ENCODE measurements at places on chromosomes 3 and 15.

DNA sequence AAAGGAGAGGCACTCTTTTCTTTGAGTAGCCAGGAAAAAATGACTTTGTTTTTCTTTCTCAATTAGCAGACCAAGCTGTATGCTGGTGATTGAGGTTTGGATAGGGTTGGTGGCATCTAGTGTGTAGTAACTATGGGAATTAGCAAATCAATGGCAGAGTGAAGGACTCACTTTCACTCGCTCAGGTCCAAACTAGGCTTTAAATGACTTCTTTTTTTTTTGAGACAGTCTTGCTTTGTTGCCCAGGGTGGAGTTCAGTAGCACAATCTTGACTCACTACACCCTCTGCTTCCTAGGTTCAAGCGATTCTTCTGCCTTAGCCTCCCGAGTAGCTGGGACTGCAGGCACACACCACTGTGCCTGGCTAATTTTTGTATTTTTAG, 35.9 kb downstream of the PRKCI start:
- DNase-seq: no peak

DNA sequence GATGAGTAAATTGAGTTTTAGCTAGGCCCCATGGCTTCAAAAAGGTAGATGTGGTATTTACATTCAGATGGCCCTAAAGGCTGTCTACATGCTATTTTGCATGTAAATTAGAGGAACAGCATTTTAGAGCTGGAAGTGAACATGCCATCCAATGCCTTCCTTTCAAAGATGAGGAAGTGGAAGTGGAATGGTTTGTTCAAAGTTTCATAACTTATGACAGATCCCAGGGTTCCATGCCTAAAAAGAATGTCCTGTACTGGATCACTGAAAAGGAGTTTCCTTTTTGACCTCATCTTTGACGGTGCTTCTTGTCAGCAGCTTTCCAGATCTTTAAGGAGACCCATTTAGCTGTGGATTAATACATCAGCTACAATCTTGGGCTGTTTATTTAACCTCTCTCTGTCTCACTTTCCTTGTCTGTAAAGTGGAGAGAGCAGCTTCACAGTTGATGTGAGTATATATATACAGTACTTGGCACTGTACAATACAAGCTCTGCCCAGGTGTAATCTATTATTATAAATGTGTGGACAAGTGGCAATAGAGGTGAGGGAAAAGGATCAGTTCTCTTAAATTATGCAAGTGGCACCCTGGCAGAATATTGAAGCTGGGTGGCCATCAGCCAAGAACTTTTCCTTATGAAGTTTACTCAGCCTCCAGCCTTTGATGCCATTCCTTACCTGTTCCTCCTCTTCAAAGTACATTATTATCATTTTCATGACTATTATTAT, 68.7 kb upstream of the GOLGA8B start:
- DNase-seq: no peak

- DNase-seq: no peak
Measured at GRCh38 chr3:123713211-123713610, 128.4 kb upstream of the HACD2 start.

- DNase-seq: no peak
Measured at GRCh38 chr15:57582090-57582489, 9.6 kb upstream of the MYZAP start.

- peak; percentile 16 for DNase-seq
Measured at GRCh38 chr3:40187945-40188344, 121.6 kb upstream of the EIF1B start.

- no peak for DNase-seq
Measured at GRCh38 chr15:27249760-27250109, 278.8 kb downstream of the GABRG3 start.

- DNase-seq: no peak
Measured at GRCh38 chr3:117695321-117695720, 985.7 kb downstream of the TUSC7 start.

DNA sequence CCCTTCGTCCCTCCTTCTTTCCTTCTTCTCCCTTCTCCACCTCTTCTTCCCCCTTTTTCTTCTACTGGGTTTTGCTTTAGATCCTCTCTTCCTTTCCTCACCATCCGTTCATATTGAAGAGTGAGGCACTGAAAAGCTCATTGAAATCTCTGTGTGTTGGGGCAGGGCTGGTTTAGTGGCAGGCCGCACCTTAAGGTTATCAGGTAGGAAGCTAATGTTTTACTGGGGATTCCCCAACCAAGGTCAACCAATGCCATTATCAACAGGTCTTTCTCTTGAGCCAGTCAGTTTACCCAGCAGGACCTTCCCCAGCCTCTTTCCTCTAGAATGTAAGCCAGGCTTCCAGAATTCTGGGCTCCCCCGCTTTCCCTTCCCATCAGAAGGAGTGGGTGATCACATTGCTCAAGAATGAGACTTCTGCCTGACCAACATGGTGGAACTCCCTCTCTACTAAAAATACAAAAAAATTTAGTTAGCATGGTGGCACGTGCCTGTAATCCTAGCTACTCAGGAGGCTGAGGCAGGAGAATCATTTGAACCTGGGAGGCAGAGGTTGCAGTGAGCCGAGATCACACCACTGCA, 11.5 kb upstream of the VPS8 start:
- DNase-seq: no peak

GRCh38 chr3:53721187-53722119, 124.8 kb downstream of the CHDH start:
- DNase-seq: no peak

- no peak for DNase-seq
Measured at GRCh38 chr3:184639351-184639750, 72.5 kb downstream of the MAGEF1 start.

DNA sequence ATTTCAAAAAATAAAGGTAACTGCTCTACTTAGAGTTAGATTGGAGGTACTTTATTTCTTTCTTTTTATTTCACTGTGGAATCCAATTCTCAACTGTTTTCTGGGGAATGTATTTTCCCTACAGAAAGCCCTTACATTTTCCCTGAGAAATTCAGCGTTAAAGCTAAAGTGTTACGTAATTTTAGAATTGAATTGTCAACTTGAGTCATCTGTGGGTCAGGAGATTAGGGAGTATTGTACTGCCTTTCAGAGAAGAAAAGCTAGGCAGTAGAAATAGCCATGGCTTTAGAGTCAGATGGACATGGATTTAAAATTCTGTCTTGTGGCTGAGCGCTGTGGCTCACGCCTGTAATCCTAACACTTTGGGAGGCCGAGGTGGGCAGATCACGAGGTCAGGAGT, 728.6 kb downstream of the ROBO1 start:
- DNase-seq: no peak

DNA sequence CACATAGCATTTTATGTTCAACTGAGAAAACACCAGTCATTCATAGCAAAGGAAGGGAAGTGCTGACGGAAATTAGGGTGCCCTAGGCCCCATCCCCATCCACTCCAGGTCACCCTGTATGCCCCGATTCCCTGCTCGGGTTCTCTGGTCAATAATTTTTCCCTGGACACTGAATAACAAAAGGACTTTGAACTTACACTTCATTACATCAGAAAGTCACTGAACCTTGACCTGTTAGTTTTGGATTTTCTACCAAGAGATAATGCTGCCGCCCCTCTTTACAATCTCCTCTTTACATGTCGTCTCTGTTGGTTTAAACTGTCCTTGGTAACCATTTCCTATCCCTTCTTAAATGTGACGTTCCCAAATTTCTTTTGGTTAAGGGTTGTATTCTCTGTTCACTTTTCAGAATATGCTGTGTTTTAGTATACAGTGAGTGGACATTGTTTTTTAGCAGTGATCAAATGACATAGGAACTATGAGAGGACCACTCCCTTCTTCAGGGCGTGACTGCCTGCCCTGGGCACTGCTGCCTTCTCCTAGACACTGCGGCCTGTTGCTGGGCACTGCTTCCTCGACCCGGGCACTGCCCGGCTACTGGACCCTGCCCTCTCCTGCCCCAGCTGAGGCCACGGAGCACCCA, 13.6 kb upstream of the AHSG start:
- DNase-seq: no peak

DNA sequence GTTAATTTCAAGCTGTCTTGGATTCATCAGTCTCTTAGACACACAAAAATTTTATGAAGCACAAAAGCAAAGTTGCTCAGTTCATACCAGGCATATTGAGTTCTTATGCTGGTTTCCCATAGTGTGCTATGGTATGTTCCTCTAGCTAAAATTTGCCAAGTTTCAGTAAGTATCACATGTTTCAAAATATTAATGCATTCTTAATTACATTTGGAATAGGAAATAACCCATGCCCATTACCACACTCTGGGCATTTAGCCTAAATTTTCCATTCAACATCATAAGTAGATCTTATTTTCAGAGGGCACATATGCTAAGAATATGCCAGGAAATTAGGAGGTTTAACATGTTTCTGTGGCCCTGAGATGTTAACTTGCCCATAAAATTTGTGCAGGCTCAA, 289.9 kb downstream of the SHOX2 start:
- no peak for DNase-seq

- no peak for DNase-seq
Measured at GRCh38 chr3:139310474-139310933, 33.3 kb upstream of the MRPS22 start.

GRCh38 chr15:70147178-70147760, 49.6 kb upstream of the TLE3 start:
- DNase-seq: no peak

DNA sequence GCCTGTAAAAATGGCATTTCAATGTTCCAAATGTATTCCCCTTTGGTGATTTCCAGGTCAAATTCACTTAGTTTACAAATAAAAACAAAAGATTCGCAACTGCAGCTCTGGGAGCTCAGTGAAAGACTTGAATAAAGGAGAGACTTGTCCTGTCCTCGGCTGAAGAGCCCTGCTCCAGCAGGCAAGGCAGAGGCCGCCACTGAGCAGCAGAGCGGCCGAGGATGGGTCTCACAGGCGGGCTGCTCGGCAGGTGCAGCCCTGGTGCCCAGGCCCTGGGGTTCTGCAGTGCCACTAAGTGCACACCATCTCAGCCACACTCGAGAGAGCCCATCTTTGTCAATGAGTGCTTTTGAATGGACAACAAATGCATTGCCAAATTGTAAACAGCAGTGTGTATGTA, 856.2 kb downstream of the AGBL1 start:
- DNase-seq: no peak

DNA sequence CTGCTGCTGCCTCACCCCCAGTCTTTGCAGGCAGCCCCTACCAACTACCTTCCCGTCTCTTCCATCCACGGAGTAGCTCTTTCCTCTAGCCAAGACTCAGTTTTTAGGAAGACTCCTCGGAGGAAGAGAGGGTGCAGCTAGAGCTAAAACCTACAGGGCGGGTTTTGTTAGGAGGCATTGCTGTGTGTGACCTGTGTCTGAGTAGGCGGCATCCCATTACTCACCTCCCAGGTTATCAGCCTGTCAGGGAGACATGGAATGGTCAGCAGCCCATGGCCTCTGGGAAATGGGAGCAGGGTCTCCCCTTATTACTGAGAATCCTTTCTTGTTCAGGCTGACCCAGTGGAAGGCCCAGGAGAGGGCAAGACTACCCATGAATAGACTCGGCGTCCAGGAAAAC, 43.8 kb upstream of the FGD5 start:
- no peak for DNase-seq

- DNase-seq: no peak
Measured at GRCh38 chr3:71725271-71725991, at the start of gene EIF4E3. TSS of gene EIF4E3 (minus strand) at chr3:71725402. CDS start at chr3:71725367, 35 bp downstream.

GRCh38 chr3:154642145-154642544, 212.2 kb upstream of the GPR149 start:
- no peak for DNase-seq

- DNase-seq: no peak
Measured at GRCh38 chr3:72830452-72831223, 17.6 kb downstream of the SHQ1 start.

DNA sequence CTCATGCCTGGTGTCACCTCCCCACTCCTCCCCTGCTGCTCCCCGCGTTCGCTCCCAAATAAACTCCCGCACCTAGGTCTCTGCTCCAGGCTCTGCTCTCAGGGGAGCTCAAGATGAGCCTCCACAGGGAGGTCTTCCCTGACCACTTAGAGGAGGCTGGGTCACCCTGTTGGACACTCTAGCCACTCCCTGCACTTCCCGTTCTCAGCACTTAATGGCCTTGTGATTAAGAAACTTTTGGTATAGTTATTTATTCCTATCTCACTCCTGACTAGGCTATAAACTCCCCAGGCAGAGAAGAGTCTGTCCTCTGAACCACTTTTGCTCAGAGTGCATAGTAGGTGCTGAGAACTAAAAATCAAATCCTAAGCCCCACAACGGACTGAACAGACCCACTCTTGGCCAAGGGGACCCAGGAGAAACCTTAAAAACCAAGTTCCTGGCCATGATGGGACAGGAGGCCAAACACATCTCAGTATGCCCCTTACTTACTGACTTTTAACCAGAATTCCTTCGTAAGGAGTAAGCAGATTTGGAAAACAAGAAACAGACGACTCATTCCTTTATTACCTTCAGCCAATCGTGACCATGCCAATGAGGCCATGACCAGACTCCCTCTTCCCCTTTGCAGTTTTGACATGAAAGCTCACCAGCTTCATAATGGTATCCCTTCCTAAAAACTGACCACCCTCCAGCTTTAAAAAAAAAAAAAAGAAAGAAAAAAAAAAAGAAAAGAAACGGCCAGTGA, 69.0 kb upstream of the HRH1 start:
- no peak for DNase-seq

DNA sequence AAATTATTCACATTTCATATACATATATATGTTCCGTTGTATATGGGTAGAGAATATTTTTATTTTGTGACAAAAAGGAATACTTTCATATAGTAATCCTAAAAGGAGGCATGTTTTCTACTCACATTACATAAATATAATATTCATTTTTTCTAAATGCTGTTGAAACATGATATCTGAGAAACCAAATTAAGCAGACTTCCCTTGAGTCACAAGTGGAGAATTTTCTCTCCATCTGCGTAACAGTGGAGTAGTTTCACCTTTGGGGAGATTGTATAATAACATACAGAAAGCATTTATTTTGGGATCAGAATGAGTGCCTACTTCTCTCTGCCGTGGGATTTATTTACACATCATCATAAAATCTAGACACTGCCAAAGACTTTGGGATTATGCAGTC, 849.8 kb downstream of the NSUN3 start:
- DNase-seq: no peak

DNA sequence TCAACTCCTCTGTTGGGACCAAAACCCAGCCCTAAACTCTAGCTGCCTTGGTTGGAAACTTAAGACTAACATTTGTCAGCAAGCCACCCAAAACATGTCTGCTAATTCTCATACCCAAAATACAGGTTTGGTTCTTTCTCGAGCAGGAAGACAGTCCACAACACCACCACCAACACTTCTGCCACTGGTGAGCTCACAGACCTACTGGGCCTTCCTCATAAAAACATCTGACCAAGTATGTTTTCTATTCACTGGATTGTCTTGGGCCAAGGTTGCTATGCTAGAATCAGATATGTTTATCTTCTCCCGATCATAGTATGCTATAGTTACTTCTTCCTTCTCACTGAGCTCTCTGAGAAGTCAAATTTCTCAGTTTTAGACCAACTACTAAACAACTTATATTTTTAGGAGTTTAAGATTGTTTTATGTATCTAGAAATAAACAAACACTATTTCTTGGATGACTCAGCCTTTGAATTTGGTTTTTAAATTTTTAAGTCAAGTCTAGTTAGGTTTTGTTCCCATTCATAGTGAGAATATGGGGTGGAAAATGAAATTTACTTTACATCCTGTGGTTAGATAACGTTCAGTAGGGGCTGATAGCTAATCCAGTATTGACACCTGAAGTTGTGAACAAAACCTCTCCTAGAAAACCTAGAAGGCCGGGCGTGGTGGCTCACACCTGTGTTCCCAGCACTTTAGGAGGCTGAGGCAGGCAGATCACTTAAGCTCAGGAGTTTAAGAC, 360.5 kb downstream of the RSL24D1 start:
- no peak for DNase-seq

- DNase-seq: no peak
Measured at GRCh38 chr15:59976480-59977271, 27.4 kb upstream of the FOXB1 start.

GRCh38 chr3:71857956-71858355, 73.0 kb upstream of the PROK2 start:
- DNase-seq: no peak
